Left ventricle myocardium inferior (tissue), 1 donor: ENCODE measurements at places on chromosomes 1 and 21. TPM values are rescaled to one million over a fixed set of nuclear protein-coding genes. Genes with fewer than 3 reads are reported as not detected.

PLCH2 gene
- total RNA-seq, result 0.16 TPM

GRCh38 chr21:20999659-21000058, 1.4 kb downstream of the NCAM2 start:
- no peak for DNase-seq
- H3K27ac ChIP-seq, result peak overlapping the region; percentile 29
- H3K27me3 ChIP-seq, result peaks cover 44% of the 10 kb centered on the region
- peak overlapping the region; percentile 73 for H3K4me3 ChIP-seq

CACNA1S gene
- not detected for total RNA-seq

- no peak for DNase-seq
- H3K4me3 ChIP-seq, result no peak overlapping the region
- H3K4me1 ChIP-seq, result no peaks in the 10 kb centered on the region
Observed at GRCh38 chr1:52542085-52542688, 10.7 kb downstream of the TUT4 start.

DNA sequence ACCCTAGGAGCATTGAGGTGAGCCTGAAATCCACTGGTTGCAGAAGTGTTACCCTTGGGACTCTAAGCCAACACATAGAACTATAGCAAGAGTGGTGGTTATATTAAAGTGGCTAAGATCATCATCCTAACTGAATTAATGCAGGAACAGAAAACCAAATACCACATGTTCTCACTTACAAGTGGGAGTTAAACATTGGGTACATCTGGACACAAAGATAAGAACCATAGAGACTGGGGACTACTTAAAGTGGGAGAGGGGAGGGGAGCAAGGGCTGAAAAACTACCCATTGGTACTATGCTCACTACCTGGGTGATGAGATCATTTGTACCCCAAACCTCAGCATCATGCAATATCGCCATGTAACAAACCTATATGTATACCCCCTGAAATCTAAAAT, 100.0 kb downstream of the SLC25A24 start:
- H3K4me1 ChIP-seq, result no peaks in the 10 kb centered on the region
- H3K27ac ChIP-seq, result no peak overlapping the region
- no peak overlapping the region for H3K4me3 ChIP-seq
- DNase-seq, result no peak
- H3K27me3 ChIP-seq, result no peaks in the 10 kb centered on the region
- H3K36me3 ChIP-seq, result no peaks in the 10 kb centered on the region

GRCh38 chr1:167714439-167715156, 7.2 kb upstream of the MPZL1 start:
- H3K4me1 ChIP-seq, result peaks cover 35% of the 10 kb centered on the region
- no peaks in the 10 kb centered on the region for H3K27me3 ChIP-seq
- peak overlapping the region; percentile 74 for H3K4me3 ChIP-seq
- H3K36me3 ChIP-seq, result no peaks in the 10 kb centered on the region
- DNase-seq, result peak; percentile 89
- peak overlapping the region; percentile 93 for H3K27ac ChIP-seq

DNA sequence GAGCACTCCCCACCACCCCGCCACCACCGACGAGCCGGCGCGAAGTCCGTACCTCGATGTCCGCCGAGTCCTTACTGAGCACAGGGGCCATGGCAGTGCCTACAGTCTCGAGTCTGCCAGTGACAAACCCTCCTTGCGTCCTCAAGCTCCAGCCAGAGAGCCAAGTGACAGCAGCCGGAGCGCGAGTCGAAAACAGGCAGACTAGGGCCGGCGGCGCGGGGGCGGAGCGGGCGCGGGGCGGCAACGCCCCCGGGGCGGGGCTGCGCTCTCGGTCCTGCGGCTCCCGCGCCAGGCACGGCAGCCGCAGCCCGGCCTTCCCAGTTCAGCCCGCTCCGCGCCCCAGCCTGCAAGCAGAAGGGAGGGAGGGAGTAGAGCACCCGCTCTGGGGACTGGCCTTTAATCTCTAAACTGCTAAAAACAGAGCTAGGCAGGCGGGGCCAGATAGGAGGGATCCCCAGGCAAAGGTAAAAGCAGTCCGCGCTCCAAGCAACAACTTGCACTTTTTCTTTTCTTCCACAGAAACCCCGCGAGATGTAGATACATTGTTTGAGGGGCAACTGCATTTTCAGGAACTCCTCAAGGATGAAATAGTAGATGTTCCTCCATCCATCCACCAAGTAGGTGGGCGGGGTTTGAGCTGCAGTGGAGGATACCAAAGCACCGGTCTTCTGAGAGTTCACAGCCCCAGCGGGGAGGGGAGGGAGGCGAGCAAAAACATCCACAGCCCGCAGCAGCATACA, at the start of gene DPYD:
Gene DPYD, minus strand, starts transcription at position 203 of the 740 bp plus-strand sequence. Its CDS starts 112 bp downstream, at position 91.
- H3K36me3 ChIP-seq, result no peaks in the 10 kb centered on the region
- peak within 1 kb of the TSS; percentile 95 for H3K4me3 ChIP-seq
- H3K27ac ChIP-seq, result peak within 1 kb of the TSS; percentile 95
- H3K4me1 ChIP-seq, result peaks cover 44% of the 10 kb centered on the region

IFNGR2 gene
- total RNA-seq, result 34.6 TPM

S100A9 gene
- 62.2 TPM for total RNA-seq

ANKRD35 gene
- 0.77 TPM for total RNA-seq

STUM gene
- total RNA-seq, result 0.85 TPM

- H3K27ac ChIP-seq, result no peak overlapping the region
- no peaks in the 10 kb centered on the region for H3K36me3 ChIP-seq
- H3K4me1 ChIP-seq, result no peaks in the 10 kb centered on the region
- H3K4me3 ChIP-seq, result no peak overlapping the region
- no peak for DNase-seq
Observed at GRCh38 chr1:15035236-15035635, 118.3 kb upstream of the TMEM51 start.
